ENCODE measurements at places on chromosomes 12 and 14.

GRCh38 chr12:63916561-63917476 lies 72.3 kb downstream of the SRGAP1 start:
- no peak for DNase-seq

- DNase-seq = no peak
Measured at GRCh38 chr12:164207-164606, 49.8 kb downstream of the SLC6A12 start.

DNA sequence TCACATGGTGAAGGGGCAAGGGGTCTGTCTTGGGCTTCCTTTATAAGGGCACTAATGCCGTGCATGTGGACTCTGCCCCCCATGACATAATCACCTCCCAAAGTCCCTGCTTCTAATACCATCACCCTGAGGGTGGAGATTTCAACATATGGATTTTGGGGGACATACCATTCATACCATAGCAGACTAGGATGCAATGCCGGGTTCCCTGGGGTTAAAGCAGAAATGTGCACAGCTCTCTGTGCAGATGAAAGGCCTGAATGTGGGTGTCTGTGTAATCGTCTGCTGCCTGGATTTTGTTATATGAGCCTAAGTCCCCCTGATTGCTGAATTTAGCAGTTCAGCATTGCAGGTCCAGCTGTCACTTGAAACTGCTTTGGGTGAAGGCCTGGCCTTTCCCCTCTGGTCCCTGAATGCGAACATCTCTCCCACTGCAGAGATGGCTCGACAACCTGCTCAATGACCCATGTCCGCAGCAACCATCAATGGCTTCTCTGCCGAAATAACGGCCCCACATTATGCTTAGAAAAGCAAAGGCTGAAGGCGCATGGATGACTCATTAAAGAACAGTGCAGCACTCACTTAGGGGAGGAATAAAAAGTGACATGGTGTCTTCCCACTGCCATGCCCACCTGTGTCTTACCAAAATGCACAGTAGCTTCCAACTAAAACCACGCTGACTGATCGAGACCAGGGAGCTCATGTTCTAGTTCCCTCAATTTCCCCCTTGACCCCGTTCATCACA lies 286.3 kb downstream of the DPF3 start:
- no peak for DNase-seq

DNA sequence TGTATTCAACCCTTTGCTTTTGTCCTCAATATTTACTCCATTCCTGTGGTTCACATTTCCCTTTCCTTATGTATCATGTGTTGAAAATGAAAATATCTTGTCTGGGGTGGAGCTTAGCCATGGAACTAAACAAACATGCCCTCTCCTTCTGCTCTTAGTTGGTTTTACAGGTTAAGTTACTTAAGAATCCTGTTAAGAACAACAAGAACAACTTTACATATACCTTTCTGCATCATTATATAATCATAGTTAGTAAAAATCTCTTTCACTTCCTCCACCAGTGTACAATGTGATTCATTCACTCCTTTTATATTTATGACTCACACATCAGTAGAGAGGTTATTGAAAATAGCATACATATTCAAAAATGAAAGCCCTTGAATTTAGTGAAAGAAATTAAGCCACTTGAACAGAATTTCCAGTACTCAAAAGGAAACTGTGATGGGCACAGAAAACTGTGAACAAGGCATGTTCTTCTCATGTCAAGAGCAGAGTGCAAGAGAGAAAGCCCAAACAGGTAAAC lies 307.7 kb downstream of the CCDC91 start:
- DNase-seq = no peak

- DNase-seq = no peak
Measured at GRCh38 chr14:35438910-35439713, 34.6 kb upstream of the NFKBIA start.

DNA sequence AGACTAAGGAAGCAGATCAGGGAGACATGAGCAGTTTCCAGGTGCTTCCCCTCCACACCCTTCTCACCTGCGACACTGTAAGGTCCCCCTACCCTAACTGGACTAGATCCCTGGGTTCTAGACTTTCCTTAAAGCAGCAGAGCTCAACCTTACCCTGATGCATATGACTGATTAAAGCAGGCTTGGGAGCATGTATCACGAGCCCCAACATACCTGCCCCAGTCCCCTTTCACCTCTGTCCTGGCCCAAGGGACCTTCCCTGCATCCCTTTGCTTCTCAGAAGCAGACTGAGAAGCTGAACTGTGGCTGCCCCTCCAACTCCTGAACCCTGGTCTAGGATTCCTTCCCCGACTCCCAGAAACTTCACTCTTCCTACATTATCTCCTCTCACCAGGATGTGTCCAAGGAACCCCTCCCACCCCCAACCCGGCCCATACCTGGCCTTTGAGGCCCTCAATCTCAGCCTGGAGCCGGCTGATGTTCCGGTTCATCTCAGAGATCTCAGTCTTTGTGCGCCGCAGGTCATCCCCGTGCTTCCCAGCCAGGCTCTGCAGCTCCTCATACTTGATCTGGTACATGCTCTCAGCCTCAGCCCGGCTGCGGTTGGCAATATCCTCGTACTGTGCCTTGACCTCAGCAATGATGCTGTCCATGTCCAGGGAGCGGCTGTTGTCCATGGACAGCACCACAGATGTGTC lies 5.4 kb downstream of the KRT8 start:
- no peak for DNase-seq

GRCh38 chr12:62882696-62883095 lies 52.3 kb downstream of the PPM1H start:
- no peak for DNase-seq

- DNase-seq = peak; percentile 67
Measured at GRCh38 chr12:111409780-111410430, 4.2 kb downstream of the SH2B3 start.
